ENCODE measurements at places on chromosomes 1 and 21.

GRCh38 chr1:76820028-76820427, 47.3 kb upstream of the ST6GALNAC5 start:
- no peaks in the 10 kb centered on the region for H3K4me1 ChIP-seq
- DNase-seq = no peak
- peaks cover 11% of the 10 kb centered on the region for H3K27me3 ChIP-seq

DNA sequence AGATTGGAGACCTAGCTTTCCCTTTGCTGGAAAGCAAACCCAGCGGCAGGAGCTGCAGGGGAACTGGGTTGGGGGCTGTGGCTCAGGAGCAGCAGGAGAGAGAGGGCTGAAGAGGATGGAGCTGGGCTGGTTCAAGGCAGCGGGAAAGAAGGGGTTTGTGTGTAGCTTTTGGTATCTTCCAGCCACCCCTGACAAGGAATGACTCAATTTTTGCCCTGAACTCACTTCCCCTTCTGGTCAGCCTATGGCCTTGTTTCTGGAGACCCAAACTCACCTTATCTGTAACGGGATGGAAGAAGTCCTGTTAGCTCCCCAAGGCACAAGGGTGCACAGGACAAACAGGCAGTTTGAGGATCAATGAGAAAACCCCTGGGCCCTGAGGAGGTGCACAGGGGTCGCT, 13.1 kb downstream of the C1orf115 start:
- no peak overlapping the region for H3K4me3 ChIP-seq
- H3K4me1 ChIP-seq = no peaks in the 10 kb centered on the region
- no peak for DNase-seq
- peaks cover 6% of the 10 kb centered on the region for H3K36me3 ChIP-seq
- H3K27me3 ChIP-seq = no peaks in the 10 kb centered on the region
- no peak overlapping the region for H3K27ac ChIP-seq

DNA sequence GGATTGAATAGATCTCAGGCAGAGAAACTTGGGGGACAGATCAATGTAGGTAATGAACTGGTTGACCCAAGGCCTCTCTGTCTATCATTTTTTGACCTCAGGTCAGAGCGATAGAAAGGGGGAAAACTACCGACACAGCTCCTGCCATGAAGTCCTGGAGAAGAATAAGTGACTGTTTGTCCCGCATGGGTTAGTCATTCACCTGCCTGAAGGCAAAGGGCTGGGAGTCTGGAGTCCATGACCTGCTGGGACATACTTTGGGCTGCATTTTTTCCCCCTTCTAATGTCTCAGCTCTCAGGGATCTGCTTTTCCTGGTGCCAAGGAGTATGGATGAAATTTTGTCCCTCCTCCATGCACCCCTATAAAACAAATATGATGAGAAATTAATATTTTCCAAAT, 1.6 kb upstream of the ROR1 start:
- H3K27me3 ChIP-seq = no peaks in the 10 kb centered on the region
- H3K27ac ChIP-seq = no peak overlapping the region
- DNase-seq = no peak
- H3K4me1 ChIP-seq = peaks cover 16% of the 10 kb centered on the region
- no peaks in the 10 kb centered on the region for H3K36me3 ChIP-seq

- no peaks in the 10 kb centered on the region for H3K27me3 ChIP-seq
- no peak for DNase-seq
- no peak overlapping the region for H3K27ac ChIP-seq
- H3K36me3 ChIP-seq = no peaks in the 10 kb centered on the region
Observed at GRCh38 chr1:176617881-176618280, 154.9 kb downstream of the PAPPA2 start.

GRCh38 chr21:15062606-15062965, 2.2 kb downstream of the NRIP1 start:
- H3K27me3 ChIP-seq = no peaks in the 10 kb centered on the region
- H3K27ac ChIP-seq = peak overlapping the region; percentile 80

GRCh38 chr1:41862384-41863221, 56.1 kb downstream of the HIVEP3 start:
- DNase-seq = peak; percentile 76
- peaks cover 24% of the 10 kb centered on the region for H3K4me1 ChIP-seq
- no peak overlapping the region for H3K27ac ChIP-seq
- H3K36me3 ChIP-seq = no peaks in the 10 kb centered on the region

GRCh38 chr1:163674236-163674635, 352.5 kb downstream of the NUF2 start:
- H3K27me3 ChIP-seq = no peaks in the 10 kb centered on the region
- no peaks in the 10 kb centered on the region for H3K36me3 ChIP-seq
- H3K4me3 ChIP-seq = no peak overlapping the region
- H3K4me1 ChIP-seq = no peaks in the 10 kb centered on the region

- peak overlapping the region; percentile 57 for H3K27ac ChIP-seq
- H3K36me3 ChIP-seq = no peaks in the 10 kb centered on the region
- peak overlapping the region; percentile 69 for H3K4me3 ChIP-seq
- peaks cover 27% of the 10 kb centered on the region for H3K4me1 ChIP-seq
- H3K27me3 ChIP-seq = no peaks in the 10 kb centered on the region
Observed at GRCh38 chr1:207962716-207963426, 51.9 kb upstream of the CD34 start.

- H3K27ac ChIP-seq = no peak overlapping the region
- peaks cover 4% of the 10 kb centered on the region for H3K4me1 ChIP-seq
- H3K27me3 ChIP-seq = no peaks in the 10 kb centered on the region
- no peak for DNase-seq
Observed at GRCh38 chr21:20207335-20207734, 790.9 kb upstream of the NCAM2 start.

- no peak overlapping the region for H3K4me3 ChIP-seq
- no peaks in the 10 kb centered on the region for H3K4me1 ChIP-seq
- DNase-seq = no peak
- peaks cover 42% of the 10 kb centered on the region for H3K27me3 ChIP-seq
- no peak overlapping the region for H3K27ac ChIP-seq
Observed at GRCh38 chr1:23682946-23683345, 8.7 kb upstream of the RPL11 start.

DNA sequence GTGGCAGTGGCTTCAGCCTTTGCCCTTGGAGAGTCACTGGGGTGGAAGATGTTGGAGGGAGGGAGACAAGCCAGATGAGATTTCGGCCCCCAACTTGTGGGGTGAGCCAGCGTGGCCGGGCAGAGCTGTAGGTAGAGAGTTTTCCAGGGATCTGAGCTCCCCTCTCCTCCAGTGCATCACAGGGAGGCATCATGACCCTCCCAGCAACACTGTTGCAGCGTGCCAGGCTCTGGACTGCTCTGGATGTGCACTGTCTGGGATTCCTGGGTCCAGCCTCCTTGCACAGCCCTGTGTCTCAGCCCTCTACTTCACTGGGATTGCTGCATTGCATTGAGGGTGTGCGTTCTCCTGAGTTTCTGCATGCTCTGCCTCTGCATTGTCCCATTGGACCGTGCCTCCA, 8.9 kb downstream of the PTPRU start:
- H3K36me3 ChIP-seq = no peaks in the 10 kb centered on the region
- no peak overlapping the region for H3K27ac ChIP-seq
- peaks cover 35% of the 10 kb centered on the region for H3K4me1 ChIP-seq
- no peak overlapping the region for H3K4me3 ChIP-seq

DNA sequence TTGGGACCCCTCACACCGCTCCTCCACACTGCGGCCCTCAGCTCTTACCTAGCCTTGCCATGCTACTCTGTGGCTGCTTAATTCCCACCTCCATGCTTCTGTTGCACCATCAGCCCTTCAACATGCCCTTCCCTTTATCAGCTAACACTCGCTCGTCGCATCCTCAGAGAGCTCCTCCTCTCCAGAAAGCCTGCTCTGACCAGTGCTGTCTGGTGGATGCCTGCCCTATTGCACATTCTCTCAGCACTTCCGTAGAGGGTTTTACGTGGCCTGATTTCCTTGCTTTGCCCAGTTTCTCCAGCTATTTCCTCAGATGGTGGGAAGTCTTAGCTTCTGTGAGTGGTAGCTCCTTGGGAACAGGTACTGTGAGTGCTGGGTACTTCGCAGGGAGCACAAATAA, 10.3 kb upstream of the LAD1 start:
- H3K36me3 ChIP-seq = no peaks in the 10 kb centered on the region
- H3K4me1 ChIP-seq = peaks cover 5% of the 10 kb centered on the region
- no peak for DNase-seq
- no peak overlapping the region for H3K27ac ChIP-seq

GRCh38 chr1:109024646-109025045, 17.3 kb downstream of the WDR47 start:
- H3K27ac ChIP-seq = no peak overlapping the region
- peaks cover 15% of the 10 kb centered on the region for H3K36me3 ChIP-seq
- no peak for DNase-seq
- H3K27me3 ChIP-seq = no peaks in the 10 kb centered on the region

GRCh38 chr21:34011660-34012059, 61.7 kb upstream of the MRPS6 start:
- no peaks in the 10 kb centered on the region for H3K4me1 ChIP-seq
- DNase-seq = no peak
- H3K27me3 ChIP-seq = no peaks in the 10 kb centered on the region
- no peak overlapping the region for H3K27ac ChIP-seq
- no peak overlapping the region for H3K4me3 ChIP-seq

DNA sequence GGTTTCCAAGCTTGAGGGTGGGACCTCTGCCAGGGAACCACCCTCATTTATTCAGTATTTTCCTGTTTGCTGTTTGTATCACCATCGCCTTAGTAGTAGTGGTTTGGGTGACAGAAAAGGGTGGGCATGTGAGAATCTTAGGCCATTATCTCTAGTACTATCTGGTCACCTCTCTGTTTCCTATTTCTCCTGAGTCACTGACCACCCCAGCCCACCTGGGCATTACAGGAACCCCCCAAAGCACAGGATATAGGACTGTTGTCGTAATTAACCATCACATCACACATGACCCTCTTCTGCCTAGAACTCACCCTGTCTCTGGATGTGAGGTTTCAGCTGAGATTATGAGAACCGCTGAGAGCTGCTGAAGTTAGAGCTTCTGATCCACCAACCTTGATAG, 60.4 kb downstream of the IL23R start:
- no peak for DNase-seq
- H3K36me3 ChIP-seq = no peaks in the 10 kb centered on the region
- H3K4me3 ChIP-seq = no peak overlapping the region
- no peaks in the 10 kb centered on the region for H3K27me3 ChIP-seq

DNA sequence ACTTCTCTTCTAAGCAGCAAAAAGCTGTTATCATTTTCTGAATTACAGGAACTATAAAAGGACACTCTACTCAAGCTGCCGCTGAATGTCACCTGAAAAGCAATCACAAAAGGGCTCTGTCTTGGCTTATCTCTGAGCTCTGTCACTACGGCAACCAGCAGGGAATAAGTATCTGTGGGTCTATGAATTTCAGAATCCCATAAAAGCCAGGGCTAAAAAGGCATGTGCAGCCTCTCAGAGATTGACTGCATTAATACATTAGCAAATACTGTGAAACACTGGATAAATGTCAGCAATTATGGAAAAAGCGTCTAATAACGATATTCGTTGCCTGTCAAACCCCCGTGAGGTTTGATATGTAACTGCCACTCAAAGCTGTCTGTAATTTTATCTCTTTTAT, 210.2 kb upstream of the DMRTA2 start:
- H3K27ac ChIP-seq = no peak overlapping the region
- no peak for DNase-seq
- no peaks in the 10 kb centered on the region for H3K36me3 ChIP-seq
- no peaks in the 10 kb centered on the region for H3K27me3 ChIP-seq
- H3K4me3 ChIP-seq = no peak overlapping the region
- no peaks in the 10 kb centered on the region for H3K4me1 ChIP-seq

DNA sequence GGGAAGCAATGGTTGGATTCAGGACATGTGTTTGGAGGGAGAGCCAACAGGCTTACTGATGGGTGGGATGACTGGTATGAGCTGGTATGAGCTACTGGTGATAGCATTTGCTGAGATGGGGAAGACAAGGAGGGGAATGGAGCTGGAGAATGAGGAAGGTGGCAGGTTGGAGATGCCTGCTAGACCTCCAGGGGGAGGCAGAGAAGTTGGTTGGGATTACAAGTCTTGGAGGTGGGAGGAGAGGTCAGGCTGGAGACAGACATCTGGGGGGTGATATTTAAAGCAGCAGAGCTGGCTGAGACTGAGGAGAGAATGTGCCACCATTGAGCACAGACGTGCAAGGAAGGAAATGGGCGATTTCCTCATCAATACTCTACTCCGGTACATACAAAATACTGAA, 31.8 kb upstream of the ENO1 start:
- H3K27me3 ChIP-seq = no peaks in the 10 kb centered on the region
- H3K27ac ChIP-seq = peak overlapping the region; percentile 74
- peaks cover 30% of the 10 kb centered on the region for H3K4me1 ChIP-seq
- peak overlapping the region; percentile 43 for H3K4me3 ChIP-seq

DNA sequence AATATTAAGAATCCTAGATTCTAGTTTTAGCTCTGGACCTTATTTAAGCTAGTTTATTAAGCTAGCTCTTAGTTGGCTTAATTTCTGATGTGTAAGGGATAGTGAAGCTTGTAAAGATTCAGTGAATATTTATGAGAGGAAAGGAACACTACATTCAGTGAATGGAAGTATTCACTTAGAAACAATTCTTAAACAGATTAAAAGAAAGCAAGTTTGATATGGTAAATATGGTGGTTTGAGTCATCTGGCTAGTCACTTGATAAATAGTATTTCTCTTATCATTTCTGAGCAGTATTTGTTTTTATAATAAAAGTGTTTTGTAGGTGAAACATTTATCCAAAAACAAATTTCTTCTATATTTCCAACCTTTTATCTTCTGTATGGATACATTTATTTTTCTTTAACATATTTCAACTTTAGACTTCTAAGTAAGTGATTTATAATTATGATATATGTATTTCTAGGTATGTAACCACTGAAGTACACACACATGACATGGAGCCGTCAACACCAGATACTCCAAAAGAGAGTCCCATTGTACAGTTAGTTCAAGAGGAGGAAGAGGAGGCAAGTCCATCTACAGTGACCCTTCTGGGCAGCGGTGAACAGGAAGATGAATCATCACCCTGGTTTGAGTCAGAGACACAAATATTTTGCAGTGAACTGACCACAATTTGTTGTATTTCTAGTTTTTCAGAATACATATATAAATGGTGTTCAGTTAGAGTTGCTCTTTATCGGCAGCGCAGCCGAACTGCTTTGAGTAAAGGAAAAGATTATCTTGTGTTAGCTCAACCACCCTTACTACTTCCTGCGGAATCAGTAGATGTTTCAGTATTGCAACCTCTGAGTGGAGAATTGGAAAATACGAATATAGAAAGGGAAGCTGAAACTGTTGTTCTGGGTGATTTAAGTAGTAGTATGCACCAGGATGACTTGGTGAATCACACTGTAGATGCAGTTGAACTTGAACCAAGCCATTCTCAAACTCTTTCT, 55.6 kb downstream of the SUCO start:
- H3K36me3 ChIP-seq = peaks cover 38% of the 10 kb centered on the region
- H3K27ac ChIP-seq = peak overlapping the region; percentile 88
- peaks cover 40% of the 10 kb centered on the region for H3K4me1 ChIP-seq
- no peaks in the 10 kb centered on the region for H3K27me3 ChIP-seq

- peaks cover 44% of the 10 kb centered on the region for H3K4me1 ChIP-seq
- H3K27me3 ChIP-seq = no peaks in the 10 kb centered on the region
- H3K36me3 ChIP-seq = peaks cover 83% of the 10 kb centered on the region
- DNase-seq = peak; percentile 94
- H3K27ac ChIP-seq = peak overlapping the region; percentile 55
- no peak overlapping the region for H3K4me3 ChIP-seq
Observed at GRCh38 chr1:154431586-154432373, 26.6 kb downstream of the IL6R start.

Measured in MCF 10A (cell line).